ENCODE measurements at places on chromosomes 4 and X.

GRCh38 chr4:6258026-6258360 lies 11.7 kb upstream of the WFS1 start:
- no peak for DNase-seq

DNA sequence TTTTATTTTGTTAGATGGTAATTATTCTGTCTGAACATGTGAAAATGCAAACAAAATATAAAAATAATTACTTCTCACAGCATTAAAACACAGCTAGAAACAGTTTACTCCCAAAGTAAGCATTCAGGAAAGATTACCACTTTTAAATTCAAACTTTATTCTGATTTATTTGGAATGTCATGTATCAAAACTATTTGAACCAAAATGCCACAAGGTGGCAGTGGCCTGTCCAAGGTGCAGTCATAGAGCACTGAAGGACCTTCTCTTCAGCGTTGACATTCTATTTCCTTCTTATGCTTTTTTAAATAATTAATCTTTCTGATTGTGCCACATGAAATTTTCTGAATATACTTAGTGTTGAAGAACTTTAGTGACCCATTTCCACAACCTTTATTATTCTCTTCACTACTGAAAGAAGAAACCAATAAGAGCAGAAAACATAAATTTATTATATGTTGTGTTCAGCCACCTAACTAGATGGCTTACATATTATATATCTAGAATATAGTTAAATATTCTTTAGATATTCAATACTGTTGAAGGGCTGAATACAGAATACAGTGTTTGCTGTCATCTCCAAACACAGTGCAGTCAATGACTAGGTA lies 283.6 kb downstream of the CFAP299 start:
- peak; percentile 11 for DNase-seq

GRCh38 chrX:103254171-103254824 lies 657 bp downstream of the TCEAL8 start:
- DNase-seq = peak; percentile 26

DNA sequence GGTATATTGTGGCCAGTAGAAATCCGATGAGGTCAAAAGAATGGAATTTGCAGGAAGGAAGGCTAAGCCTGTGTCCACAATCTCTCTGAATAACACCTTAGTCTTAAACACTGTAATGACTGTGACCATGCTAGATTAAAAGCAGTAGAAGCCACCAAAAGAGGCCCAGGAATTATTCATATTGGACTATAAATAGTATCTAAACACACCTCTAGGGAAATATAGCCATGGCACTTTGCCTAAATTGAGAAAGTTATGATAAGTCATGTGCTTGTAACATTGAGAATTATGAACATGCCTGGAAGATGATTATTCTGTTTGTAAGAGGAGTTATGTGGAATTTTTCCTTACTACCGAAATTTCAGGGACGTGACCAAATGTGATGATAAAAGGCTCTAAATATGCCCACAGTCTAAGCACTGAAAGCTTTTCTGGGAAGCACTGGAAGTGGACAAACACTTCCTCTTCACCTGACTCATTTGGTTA lies 298.5 kb downstream of the KCTD8 start:
- DNase-seq = peak; percentile 71

DNA sequence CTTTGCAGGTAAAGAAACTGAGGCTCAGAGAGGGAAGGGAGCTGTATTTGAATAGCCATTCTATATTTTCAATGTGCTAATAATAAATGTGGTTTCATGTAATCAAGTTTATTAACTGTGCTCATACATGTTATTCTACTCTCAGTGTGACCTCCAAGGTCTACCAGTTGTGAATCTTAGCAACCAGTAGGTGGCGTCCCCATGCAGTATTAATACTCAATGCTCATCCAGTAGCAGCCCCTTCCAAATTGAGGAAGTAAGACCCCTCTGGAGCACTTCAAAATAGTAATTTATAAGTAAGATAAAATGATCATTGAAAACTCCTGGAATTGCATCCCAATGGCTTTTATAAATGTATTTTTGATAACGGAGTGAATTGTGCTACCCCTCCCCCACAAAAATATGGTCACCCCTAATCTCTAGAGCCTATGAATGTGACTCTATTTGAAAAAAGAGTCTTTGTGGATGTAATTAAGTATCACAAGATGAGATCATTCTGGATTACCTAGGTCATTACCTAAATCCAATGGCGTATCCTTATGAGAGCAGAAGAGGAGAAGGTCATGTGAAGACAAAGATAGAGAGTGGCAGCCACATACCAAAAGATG lies 20.4 kb upstream of the SEPSECS start:
- DNase-seq = peak; percentile 36

DNA sequence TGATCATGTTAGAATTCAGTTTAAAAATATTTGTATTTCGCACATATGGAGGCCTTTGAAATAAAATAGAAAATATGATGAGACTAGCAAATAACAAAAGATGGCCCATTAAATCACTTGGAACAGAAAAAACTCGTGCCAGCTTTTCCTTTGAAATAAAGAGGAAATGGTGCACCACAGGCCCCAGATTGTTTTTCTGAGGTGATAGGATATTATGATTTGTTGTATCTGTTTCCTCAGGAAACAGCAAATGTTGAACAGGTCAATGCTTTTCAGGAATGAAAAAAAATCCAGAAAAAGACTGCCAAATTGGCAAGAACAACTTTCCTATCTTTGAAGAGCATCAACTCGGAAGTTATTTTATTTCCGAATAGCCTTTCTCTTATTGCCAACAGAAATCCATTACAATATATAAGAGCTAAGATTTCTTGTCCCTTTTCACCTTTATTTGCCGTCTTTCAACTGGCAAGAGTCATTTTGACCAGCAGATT lies at the start of gene SMR3B:
Gene SMR3B, plus strand, starts transcription at position 441 of the 491 bp plus-strand sequence. CDS start 1,380 bp downstream, outside the sequence.
- no peak for DNase-seq

GRCh38 chrX:11932423-11932822 lies 174.4 kb downstream of the MSL3 start:
- DNase-seq = no peak

GRCh38 chrX:130083107-130083490 lies 27.2 kb downstream of the ELF4 start:
- DNase-seq = no peak

- DNase-seq = no peak
Observed at GRCh38 chr4:168334053-168334452, 15.5 kb upstream of the DDX60 start.

DNA sequence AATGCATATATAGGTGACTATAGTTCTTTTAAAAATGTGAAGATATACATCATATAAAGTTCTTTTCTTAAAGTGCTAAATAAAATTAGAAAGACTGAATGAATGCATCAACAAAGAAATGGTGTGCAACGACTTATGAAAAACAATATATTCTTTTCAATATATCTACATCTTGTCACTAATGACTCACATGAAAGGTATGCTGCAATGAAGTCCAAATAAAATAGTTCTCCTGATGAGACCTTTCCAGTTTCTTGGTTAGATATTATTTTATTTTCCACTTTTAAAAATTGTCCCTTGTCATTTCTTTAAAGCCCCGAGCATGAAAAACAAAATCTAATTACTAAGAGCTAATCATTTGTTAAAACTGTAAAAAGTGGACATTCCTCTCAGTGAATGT lies 462.1 kb downstream of the PCDH11X start:
- peak; percentile 0 for DNase-seq

DNA sequence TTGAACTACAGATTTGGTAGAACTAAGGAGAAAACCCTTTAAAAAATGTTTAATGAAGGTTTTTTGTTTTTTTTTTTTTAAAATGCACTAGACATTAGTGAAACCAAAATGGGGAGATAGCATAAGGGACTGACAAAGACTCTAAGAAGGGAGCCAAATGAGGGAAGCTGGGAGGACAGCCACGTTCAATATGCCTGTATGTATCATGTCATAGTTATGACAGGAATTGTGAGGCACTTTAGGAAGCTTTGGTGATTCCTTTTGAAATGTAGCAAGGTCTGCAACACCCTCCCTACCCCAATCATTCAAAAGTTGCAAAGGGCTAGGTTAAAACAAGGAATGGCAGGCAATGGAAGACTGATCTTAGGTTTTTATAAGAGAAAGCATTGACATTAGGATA lies 526.0 kb downstream of the TLL1 start:
- DNase-seq = peak; percentile 32

- DNase-seq = no peak
Observed at GRCh38 chr4:182770259-182770995, 146.8 kb downstream of the DCTD start.

- DNase-seq = no peak
Observed at GRCh38 chr4:115515366-115515765, 401.9 kb upstream of the NDST4 start.

- no peak for DNase-seq
Observed at GRCh38 chrX:154828016-154828408, 6.5 kb downstream of the SMIM9 start.

DNA sequence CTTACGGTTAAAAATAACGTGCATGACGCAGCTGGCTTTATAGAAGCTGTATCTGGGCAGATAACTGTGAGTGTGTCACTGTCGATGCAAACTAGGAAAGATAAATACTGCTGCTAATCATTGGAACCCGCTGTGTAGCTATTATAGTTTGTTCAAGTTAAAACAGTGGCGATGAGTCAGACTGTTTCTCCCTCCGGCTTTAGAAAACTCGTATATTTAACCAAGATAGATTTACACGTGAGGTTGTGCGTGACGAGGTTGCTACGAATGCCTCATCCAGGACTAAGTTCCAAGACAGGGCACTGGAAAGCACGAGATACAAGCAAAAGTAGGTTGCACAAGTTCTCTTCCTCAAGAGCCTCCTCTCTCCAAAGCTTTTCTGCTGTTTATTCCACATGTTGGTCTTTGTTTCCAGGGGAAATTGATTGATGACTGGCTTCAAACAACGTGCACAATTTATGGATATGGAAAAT lies 270.7 kb downstream of the FBXW7 start:
- peak; percentile 53 for DNase-seq

- DNase-seq = peak; percentile 78
Observed at GRCh38 chr4:168643111-168643795, 146.4 kb downstream of the PALLD start.

GRCh38 chrX:38845426-38845825 lies 44.2 kb downstream of the MID1IP1 start:
- no peak for DNase-seq

- DNase-seq = no peak
Observed at GRCh38 chr4:6331018-6331417, 61.4 kb downstream of the WFS1 start.

- no peak for DNase-seq
Observed at GRCh38 chr4:106305435-106306055, 10.5 kb downstream of the TBCK start.

DNA sequence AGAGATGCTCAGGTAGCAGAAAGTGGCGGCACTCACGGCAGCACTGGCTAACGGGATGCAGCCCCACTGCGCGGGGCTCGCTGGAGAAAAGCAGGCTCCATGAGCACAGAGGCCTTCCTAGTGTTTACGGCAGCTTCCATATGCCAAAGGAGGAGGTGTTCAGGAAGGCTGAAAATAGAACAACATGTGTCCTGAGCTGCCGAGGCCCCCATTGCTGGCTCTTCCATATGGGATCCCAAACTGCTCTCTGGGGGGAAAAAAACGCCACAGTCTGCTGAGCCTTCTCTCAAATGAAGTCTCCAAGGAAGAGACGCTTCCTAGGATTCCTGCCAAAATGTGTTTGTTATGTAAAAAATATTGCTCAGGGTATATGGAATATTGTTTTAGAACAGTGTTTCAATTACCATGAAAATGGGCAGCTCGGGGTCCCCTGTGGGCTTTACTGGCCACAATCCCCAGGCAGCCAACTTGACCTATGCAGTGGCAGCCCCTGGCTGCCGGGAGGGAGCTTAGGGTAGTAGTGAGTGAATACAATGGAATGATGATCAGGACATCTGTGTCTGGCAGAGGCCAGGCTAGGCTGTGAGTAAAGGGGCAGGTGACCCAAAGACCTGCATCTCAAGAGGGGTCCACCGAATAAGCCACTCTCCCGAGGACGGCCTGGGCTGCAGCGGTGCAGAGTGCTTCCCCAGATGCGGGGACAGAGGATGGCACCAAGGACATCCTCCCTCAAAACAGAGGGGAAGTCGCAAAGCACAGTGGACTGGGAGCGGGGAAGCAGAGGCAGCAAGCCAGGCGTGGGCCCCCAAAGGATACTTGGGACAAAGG lies 170.1 kb downstream of the AFAP1 start:
- DNase-seq = no peak

- no peak for DNase-seq
Observed at GRCh38 chr4:100929758-100930157, 411.9 kb upstream of the EMCN start.

GRCh38 chr4:113469023-113469390 lies 292.5 kb downstream of the CAMK2D start:
- DNase-seq = no peak

DNA sequence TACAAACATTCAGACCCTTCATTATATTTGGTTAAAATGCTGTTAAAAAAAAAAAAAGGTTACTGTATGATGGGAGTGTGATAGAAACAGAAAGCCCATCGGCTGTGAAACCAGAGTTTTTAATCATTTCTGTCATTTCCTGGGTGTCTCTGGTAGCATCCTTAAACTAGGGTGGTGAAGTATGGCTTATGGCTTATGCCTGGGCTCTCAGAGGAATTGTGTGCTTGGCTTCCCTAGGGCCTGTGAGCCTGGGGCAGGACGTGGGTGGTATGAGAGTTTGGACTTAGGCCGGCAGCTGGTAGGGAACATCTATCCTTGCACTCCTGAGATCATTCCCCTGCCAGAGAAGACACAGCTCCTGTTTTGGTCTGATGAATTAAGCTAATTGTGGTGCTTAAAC lies 52.2 kb downstream of the DCUN1D4 start:
- no peak for DNase-seq

- DNase-seq = no peak
Observed at GRCh38 chr4:164931551-164932324, 45.7 kb downstream of the TRIM61 start.

DNA sequence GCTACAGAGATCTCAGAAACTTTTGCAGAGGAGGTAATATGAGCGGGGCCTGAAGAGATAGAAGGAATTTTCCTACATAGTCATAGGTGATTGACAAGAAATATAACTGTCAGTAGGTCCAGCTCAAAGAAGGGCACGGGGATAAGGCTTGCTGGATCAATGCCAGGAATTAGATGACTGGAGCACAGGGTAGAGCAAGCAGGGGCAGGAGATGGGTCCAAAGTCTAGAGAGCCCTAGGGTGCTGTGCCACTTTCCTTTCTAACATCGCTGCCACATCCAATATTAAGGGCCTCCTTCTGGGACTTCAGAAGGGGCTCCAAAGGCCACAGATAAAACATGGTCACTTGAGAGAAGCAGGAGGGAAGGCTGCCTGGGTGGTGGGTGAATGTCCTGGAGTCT lies 402.2 kb downstream of the MID1IP1 start:
- no peak for DNase-seq

- peak; percentile 18 for DNase-seq
Observed at GRCh38 chrX:67563469-67564448, 19.9 kb downstream of the AR start.

Measured in fibroblast of upper back skin (primary cell).